ENCODE measurements at places on chromosomes 7 and 10.

DNA sequence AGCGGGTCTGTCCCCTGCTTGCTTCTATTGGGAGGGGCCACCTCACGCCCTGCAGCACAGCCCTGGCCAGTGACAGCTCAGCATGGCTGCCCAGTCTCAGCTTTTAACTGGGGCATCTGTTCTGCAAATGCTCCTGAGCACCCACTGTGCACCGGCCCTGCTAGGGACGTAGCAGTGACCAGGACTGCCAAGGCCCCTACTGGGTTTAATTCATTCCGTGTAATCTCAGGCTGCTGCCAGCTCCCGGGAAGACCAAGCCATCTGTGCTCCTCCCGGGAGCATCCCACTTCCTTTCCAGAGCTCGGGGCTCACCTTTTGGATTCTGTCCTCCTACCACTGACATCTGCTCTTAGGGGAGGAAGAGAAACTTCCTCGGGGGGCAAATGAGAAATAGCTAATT is 85.2 kb downstream of the ADARB2 start:
- DNase-seq = no peak

DNA sequence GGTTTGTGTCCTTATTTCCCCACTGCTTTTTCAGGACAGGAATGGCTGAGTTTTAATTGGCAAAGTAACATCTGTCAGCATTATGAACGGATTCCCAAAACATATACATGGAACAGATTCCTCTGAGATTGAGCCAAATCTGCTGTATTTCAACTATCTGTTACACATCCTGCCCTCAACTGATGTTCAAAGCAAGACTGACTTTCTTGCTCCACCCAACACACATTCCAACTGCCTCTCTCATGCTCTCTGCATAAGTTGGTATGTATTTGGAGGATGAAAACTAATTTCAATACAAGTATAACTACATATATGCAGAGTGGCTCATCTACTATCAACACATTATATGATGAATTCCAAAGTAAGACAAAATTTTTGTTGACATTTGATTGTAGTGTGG is 342.2 kb downstream of the GATA3 start:
- peak; percentile 9 for DNase-seq

DNA sequence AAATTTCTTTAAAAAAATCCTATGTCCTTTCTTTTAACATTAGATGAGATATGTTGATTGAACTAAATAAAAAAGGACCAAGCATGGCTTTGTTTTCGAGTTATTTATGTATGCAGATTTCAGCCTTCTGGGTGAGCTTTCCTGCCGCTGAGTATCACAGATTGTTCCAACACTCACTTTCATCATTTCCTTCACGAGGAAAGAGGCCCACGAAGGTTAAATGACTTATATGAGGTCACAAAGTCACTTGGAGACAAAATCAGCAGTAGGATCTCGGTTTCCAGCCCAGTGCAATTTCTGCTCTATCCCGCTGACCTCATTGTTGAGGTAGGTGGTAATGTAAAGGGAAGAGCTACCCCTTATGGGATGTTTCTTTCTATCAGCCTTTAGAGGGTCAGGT is 226.8 kb downstream of the SKAP2 start:
- DNase-seq = no peak

GRCh38 chr10:1074748-1075308 is 18.6 kb downstream of the WDR37 start:
- DNase-seq = no peak

DNA sequence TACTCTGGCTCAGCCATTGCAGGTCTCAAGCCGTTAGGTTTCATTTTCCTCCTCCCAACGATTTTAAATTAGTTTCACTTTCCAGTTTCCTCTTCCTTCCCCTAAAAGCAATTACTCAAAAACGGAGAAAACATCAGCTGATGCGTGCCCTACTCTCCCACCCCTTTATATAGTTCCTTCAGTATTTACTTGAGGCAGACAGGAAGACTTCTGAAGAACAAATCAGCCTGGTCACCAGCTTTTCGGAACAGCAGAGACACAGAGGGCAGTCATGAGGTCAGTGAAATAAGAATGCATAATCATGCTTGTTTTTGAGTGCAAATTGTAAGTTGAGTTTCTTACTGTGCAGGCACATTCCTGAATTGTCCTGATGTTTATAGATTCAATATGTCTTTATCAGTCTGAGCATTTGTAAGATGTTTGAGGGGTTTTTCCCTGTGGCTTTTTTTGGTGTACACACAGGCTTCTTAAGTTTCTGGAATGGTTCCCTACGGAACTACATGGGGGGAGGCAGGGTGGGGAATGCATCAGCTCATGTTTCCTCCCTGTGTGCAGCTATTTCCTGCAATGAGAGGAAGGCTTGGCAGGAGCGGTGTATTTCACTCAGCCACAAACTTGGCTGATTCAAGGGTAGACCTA is at the start of gene IFIT3:
Gene IFIT3 (plus strand): TSS at position 195 of the 639 bp plus-strand sequence. CDS start 77 bp downstream, at position 272.
- DNase-seq = peak; percentile 85

- DNase-seq = no peak
Observed at GRCh38 chr10:52992567-52992966, 220.0 kb upstream of the MBL2 start.

- DNase-seq = no peak
Observed at GRCh38 chr7:43653891-43654504, 71.1 kb downstream of the STK17A start.

GRCh38 chr7:24991353-24991752 is 11.4 kb upstream of the OSBPL3 start:
- no peak for DNase-seq

- DNase-seq = no peak
Observed at GRCh38 chr10:68364101-68364886, 31.6 kb upstream of the PBLD start.

DNA sequence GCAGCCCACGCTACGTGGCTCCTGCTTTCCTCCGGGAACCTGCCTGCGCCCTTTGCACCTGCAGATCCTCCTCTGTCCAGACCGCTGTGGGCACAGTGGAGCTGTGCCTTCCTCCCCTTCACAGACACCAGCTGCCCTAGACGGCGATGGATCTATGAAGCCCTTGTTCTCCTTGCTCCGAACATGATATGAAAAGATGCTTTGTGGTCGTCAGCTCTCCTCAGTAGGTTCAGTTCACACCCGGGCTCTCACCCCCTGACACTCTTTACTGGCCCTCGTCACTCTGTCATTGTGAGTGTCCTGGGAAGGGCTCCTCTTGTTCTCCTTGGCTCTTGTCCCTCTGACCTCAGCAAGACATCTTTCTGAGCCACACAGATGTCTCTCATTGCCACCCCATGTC is 4.2 kb downstream of the ZNF488 start:
- DNase-seq = no peak

- no peak for DNase-seq
Observed at GRCh38 chr10:78559661-78560340, 509.0 kb upstream of the ZMIZ1 start.

DNA sequence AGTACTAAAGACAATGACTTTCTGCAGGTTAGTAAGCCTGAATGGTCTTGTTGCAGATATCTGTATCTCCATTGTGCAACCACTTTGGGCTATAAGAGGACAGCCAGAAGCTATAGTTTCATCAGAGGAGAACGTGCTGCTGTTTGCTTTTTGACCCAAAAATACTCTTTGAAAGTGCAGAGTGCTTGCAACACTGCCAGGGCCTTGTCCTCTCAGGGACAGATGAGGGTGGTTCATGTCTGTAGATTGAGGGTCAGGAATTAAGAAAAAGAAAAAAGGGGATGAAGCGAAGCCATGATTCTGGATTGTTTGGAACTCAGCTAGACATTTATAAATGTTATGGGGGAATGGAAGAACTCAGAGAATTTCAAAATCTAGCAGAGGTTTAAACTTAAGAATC is 212.5 kb downstream of the SEC23IP start:
- no peak for DNase-seq

DNA sequence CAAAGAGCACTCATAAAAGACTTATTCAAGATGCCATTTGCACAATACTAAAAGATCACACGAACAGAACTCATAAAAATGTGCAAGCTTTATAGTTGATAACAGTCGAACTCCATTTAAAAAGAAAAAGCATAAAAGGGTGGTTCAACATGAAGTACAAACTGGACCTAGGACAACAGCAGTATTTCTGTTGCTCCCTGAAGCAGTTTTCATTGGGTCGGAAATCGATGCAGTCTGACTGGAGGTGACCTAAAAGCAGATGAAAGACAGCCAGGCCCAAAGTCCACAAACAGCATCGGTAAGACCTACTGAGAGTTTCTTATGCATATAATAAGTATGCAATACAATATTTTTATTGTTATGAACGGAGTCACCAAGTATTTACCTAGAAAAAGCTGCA is 23.9 kb downstream of the FAM171A1 start:
- DNase-seq = no peak

DNA sequence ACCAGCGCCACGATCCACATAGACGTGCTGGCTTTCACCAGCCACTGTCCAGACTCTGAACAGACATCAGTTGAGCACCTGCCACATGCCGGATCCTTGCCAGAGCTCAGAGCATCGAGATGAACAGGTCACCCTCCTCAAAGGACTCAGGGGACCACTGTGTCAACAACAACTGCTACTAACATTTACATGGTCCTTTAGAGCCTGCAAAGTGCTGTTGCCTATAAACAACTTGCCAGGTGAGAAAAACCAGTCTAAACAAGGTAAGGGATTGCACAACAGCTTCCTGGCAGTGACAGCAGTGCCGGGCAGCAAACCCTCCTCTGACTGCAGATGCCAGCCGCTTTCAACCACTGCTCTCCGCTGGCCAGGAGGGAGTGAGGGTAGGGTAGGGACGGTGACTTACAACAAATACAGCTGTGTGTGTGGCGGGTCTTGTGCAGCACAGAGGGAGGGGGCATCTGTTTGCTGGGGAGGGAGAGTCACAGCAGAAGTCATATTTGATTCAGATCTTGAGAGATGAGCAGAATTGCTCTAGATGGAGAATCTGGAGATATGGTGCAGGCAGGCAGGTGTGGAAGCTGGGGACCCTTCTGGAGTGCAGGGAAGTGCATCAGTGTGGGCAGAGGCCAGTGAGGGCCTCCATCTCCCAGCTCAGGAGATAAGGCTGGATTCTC is 32.8 kb upstream of the RHEB start:
- DNase-seq = peak; percentile 43

DNA sequence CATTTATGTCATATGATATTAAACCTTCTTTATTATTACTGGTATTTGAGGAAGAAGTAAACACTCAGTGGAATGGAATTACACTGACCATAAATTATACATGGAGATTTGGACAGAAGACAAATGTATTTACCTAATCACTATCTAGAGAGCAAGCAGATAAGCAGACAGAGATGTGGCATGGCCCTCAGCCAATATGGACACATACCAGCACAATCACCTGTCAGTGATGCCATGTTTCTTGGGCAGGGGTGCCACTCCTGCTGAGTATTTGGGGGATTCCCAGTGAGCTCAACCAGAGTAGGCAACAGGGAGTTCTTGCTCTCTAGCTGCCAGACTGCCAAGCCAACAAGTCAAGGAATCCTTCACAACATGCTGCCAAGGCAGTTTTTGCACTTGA is 866.3 kb upstream of the LRRN3 start:
- peak; percentile 75 for DNase-seq

DNA sequence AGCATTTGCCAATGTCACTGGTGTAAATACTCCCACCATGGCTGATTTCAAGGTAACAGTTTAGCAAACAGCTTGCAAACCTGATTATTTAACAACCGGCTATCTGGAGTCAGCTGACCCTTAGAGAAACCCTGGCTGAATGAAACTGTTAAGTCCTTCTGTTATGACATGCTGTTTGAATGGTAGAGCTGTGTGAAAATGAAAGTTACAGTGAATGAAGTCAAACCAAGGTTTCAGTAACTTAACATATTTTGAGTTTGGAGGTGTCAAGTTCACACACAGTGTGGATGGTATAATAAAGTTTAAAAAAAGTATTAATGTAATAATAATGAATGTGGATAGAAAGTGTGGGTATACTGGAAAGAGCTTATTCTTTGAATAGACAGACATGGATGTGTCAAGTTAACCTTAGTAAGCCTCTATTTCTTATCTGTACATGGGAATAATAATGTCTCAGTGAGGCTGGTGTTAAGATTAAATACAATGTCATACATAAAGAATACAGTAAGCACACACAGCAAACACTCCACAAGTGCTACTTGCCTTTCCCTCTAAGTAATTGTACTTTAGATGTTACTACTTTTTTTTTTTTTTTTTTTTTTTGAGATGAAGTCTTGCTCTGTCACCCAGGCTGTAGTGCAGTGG is 150.4 kb downstream of the TAX1BP1 start:
- no peak for DNase-seq

GRCh38 chr10:119031496-119032059 is 2.1 kb downstream of the NANOS1 start:
- DNase-seq = no peak

DNA sequence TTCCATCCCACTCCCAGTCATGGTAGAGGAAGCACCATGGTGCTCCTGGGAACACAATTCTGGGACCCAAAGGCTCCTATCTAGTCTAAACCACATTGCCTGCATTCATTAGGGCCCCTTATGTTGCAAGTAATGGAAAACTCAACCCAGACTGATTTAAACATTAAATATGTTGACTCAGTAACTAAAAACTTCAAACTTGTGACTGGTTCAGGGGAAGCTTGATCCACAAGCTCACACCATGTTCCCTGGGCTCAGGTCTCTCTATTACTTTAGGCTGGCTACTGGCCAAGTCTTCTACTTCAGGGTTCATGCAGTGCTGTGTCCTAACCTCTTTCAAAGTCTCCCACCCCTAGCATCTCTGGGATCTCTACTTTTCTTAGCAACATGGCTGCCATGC is 13.1 kb downstream of the WNT16 start:
- peak; percentile 45 for DNase-seq
